Activated CD4-positive, CD25-positive, alpha-beta regulatory T cell (primary cell): ENCODE measurements at places on chromosomes 4 and X.
A peak's percentile ranks its signal among the peaks of the same experiment; 100 is the strongest.

DNA sequence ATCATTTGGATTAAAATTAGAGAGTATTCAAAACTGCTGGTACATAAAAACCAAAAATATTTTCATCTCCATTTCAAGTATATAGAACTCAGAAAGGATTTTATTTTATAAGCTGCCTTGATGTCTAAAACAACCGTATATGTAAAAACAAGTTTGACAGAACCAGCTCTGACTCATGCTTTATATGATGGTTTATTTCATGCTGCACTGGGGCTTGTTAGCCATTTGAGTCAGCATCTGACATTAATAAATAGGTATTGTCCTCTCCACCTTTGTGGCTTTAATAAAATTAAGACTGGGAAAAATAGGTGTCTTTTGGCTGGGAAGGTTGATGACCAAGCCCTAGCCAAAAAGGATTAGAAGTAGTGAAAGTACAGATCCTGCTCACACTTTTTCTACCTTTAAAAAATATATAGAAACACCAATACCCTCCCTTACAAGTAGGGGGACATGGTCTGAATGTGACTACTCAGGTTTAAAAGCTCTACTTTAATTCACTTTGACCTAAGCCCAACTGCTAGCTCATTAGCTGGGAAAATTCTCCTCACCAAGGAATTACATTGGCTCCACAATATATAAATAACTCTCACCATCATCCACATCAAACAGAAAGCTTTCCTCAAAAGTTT, 228.1 kb downstream of the ADAMTS3 start:
- DNase-seq, result no peak

GRCh38 chrX:10582215-10582733, 38.1 kb downstream of the MID1 start:
- no peak for DNase-seq

DNA sequence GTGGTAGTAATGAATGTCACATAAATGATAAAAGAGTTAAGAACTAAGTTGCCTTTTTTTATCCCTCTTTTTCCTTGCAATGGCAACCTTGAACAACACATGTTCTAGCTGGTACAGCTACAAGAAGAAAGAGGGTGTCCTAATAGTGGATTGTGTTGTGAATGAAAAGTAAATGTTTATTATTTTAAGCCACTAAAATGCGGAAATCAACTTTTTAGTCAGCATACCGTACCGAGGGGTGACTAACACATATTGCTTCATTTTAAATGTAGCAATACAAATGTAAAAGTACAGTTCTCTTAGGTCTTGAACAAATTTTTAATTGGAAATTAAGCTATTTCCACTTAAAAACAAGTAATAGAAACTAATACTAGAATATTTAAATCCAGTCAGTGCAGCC, 17.7 kb upstream of the AP1AR start:
- DNase-seq, result no peak

- no peak for DNase-seq
These were observed 180.7 kb upstream of the MXRA5 start for GRCh38 chrX:3527166-3527565.

GRCh38 chr4:118716304-118716703, 31.1 kb downstream of the METTL14 start:
- no peak for DNase-seq

- DNase-seq, result no peak
These were observed 507.7 kb upstream of the DIAPH2 start for GRCh38 chrX:96176921-96177320.

DNA sequence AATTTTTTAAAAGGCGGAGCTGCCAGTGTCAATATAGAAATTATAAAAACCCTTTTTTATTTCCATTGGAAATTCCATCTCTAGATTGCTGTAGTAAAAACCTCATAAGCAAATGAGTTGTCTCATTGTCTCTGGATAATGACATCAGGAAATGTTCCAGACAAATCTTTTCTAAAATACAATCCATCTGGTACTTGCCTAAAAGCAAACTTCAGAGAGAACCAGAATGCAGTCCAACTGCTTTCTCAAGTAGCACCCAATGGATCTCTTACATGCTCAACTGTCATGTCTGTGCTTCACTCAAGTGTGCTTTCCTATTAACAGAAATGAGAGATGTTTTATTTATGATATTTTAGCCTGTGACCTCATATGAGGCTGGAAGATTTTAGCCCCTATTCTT, 399.6 kb upstream of the NDST3 start:
- DNase-seq, result no peak

DNA sequence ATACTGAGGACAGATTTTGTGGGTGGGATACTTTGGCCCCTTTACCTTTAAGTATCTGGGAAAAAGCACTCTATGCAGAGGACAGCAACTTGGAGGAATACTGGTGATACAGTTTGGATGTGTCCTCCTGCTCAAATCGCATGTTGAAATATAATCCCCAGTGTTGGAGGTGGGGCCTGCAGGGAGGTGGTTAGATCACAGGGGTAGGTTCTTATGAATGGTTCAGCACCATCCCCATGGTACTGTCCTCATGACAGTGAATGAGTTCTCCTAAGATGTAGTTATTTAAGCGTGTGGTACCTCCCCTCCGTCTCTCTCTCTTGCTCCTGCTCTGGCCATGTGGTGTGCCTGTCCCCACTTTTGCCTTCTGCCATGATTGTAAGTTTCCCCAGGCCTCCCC, 24.6 kb downstream of the GPAT3 start:
- no peak for DNase-seq

DNA sequence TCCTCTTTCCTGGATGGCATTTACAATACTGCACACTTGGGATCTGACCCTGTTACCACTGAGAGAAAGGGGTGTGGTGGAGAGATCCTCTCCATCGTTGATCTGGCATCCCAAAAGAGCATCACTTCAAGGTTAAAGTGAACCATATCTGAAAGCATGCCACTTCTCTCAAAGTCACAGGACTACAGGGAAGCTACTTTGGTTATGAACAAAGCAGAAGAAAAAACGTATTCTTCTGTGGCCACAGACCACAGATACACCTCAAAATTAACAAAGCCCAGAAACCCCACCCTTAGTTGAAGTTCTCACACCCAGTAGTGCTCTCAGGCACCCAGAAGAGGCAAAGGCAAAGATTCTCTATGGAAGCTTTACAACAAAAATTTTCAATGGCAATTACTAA, 108.3 kb downstream of the JADE1 start:
- no peak for DNase-seq

GRCh38 chrX:69109706-69110105, 55.5 kb downstream of the PJA1 start:
- DNase-seq, result no peak

DNA sequence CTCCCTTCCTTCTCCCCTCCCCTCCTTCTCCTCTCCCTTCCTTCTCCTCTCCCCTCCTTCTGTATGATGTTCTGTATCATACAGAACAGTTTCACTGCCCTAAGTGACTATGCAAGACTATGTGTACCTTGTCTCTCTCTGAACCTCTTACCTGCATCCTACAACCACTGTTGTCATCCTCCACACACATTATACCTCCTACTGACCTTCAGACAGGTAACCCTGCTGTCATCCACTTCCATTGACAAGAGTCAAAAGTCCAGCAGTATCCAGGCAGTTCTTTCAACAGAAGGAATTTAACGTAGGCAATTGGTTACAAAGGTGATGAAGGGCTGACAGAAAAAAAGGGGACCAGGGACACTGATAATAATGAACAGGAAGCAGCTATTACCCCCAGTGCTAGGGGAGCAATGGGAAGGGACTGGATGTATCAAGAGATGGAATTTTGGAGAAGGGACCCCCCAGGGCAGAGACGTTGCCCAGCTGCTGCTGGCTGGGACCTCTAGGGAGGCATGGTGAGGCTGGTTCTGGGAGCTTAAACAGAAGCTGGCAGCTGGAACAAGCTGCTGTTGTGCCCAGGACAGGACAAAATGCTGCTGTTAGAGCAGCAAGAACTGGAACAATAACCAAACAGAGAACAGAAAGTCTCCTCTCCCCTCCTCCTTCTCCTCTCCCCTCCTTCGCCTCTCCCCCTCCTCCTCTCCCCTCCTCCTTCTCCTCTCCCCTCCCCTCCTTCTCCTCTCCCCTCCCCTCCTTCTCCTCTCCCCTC, 84.7 kb downstream of the DCTD start:
- DNase-seq, result no peak

DNA sequence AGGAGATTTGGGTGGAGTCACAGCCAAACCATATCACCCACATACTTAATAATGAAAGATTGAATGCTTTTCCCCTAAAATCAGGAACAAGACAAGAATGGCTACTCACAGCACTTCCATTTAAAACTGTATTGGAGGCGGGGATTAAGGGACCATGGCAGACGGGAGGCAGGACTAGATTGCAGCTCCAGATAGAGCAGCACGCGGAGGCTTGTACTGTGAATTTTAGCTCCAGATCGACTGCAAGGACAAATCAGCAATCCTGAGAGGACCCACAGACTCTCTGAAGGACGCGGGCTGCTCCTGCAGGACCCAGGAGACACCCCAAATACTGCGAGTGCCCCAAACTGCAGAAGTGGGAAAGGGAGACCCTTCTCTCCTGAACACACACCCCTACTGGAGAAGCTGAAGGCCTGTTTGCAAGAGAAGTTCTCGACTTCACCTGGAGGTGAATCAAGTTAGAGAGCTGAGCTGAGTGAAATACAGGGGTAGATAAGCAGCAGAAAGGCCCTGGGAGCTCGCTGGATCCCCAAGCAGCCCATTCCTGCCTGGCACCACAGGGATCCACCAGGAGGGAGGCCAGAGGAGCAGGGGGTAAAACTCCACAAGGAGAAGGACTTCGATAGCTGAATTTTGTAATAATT, 207.4 kb upstream of the INTU start:
- DNase-seq, result no peak

DNA sequence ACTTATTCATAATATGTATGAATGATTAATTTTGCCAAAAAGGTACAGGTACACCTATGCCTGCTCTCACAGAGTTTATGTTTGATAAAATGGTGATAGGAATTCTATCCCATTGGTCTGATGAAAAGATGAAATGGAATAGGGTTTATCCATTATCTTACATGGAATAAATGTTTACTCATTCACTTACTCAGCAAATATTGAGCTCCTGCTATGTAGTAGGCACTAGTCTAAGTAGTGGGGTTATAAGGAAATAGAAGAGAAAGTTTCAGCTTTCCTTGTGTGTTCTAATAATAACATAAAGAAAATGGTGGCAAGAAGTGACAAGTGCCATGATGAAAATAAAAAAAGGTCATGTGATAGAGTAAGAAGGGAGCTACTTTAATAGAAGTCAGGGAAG, 12.4 kb upstream of the SLC10A7 start:
- DNase-seq, result no peak

DNA sequence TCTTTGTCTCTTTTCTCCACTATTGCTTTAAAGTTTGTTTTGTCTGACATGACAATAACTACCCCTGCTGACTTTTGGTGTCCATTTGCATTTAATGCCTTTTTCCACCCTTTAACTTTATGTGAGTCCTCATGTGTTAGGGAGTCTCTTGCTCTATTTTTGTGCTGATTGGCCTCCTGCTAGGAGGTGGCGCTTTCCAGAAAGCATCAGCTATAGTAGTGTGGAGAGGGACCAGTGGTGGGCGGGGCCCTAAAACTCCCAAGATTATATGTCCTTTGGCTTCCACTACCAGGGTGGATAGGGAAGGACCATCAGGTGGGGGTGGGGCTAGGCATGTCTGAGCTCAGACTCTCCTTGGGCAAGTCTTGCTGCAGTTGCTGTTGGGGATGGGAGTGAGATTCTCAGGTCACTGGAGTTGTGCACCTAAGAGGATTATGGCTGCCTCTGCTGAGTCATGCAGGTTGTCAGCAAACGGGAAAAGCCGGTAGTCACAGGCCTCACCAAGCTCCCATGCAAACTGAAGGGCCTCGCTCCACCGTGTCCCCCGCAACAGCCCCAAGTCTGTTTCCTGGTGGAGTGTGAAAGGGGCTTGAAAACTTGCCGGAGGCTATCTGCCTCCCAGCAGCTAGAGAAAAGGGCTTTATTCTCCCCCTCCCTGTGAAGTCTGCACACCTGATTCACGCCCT, 156.3 kb downstream of the CPEB2 start:
- no peak for DNase-seq

- no peak for DNase-seq
These were observed 7.4 kb downstream of the ZNF81 start for GRCh38 chrX:47844117-47844516.

GRCh38 chr4:168757500-168757899, 252.6 kb downstream of the CBR4 start:
- no peak for DNase-seq

DNA sequence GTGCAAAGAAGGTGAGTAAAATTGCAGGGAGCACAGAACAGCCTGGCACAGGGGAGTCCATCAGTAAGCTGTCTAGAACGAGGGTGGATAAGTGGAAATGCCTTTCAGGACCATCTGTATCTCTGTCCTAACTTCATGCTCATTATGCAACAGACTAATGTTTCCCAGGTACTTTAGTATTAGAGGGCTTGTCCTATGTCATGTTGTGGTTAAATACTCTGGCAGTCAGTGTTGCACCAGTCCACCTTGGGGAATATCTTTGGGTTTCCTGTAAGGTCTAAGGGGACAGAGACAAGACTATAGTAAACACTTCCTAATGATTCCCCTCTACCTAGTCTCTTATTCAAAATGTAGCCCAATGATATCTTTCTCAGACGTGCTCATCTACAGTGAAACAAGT, 21.3 kb downstream of the NOCT start:
- DNase-seq, result no peak

- DNase-seq, result no peak
These were observed 16.5 kb downstream of the TRAPPC2 start for GRCh38 chrX:13717700-13718472.

DNA sequence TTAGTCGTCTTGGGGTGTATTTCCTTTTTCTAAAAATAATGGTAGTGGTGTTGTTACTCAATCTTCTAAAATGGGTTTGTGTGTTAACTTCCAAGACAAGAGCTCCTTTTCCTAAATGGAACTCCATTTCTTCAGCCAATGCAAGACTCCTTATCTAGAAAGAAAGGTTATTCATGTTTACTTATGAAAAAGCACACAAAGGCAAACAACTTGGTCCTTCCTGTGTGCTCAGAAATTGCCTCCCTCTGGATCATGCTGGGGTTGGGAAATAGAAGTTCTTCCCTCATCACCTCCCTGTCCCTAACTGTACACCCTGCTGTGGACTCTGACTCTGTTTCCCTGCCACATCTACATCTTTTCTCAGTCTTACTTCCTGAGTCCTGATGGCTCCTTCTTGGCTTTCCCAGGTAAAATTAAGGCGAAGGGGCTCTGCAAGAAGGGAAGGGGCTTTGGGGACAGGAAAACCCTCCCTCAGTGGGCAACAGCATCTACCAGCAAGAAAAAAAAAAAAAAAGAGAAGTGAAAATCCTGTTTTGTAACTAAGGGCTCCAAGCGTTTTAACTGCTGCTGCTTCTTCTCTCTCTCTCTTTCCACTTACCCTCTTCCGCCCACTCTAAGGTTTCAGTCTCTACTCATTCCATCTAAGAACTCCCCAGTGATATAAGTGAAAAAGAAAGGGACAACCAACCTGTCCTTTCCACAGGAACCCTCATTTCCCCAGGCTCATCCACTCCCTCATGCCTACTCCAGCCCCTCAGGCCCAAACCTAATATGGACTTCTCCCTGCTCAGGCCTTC, 19.8 kb upstream of the TASL start:
- DNase-seq, result no peak

GRCh38 chr4:2412534-2412884, 5.9 kb downstream of the ZFYVE28 start:
- peak; percentile 57 for DNase-seq

GRCh38 chr4:99219072-99219471, at the start of gene ADH6:
ADH6 (minus strand) TSS chr4:99219246; CDS start chr4:99219152, 94 bp downstream.
- DNase-seq, result no peak
